Head of caudate nucleus (tissue), 42 donors: ENCODE measurements at places on chromosomes 4 and X.
A peak's percentile ranks its signal among the peaks of the same experiment; 100 is the strongest.

DNA sequence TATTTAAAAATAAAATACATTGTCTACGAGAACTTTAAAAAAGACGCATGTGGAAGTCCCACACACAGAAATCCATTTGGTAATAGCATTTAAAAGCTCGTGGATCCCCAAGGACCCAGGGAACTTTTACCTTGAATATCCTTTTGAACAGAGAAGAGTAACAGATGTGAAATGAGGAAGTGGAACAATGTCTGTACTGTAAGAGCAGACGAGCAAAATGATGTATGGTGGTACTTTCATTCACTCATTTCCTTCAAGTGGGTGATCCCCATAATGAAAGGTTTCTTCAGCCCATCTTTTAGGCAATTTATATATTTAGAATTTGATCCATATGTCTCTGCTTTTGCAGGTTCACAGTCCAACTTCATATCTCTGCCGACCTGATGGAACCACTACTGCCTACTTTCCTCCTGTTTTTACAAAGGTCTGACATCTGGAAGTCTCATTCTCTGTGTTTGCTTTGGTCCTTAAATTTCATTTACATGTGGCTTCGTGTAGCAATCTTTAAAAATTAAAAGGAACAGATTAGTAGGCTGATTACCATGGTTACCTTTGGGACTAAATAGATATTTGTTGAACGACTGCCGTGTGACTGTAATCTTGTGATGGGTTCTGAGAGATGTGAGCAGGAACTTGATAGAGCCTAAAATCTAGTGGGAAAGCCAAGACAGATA, 188.4 kb downstream of the PALLD start:
- no peak for DNase-seq

DNA sequence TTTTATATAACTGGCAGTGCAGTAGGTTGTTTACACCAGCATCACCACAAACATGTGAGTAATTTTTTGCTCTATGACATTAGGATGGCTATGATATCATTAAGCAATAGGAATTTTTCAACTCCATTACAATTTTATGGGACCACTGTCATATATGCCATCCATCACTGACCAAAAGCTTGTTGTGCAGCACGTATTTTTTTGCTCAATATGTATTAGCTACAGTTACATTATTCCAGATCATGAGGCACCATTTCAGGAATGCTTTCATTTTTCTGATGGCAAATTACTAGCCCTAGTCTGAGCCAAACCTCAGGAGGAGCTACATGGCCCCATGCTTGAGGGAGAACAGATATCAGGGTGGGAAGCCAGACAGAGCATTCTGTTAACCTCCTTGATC, 56.8 kb upstream of the DCLK2 start:
- no peak for DNase-seq

DNA sequence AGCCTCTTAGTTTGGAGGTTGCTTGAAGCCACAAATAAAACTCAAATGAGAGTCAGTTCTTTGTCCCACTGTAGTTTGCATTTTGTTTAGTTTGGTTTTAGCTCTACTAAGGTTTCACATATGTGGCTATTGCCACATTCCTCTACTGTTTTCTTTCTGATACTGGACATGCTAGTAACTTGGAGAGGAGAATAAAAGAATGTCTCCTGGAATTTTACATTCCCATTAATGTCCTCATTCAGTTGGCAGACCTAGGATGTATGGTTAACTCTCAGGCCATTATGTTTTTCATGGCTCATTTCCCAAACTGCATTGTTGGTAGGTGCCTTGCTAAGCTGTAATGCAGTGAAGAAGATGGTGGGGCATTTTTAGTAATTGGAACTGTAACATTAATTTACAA, 29.9 kb downstream of the UPRT start:
- DNase-seq: no peak

GRCh38 chr4:94304365-94304971, 38.2 kb downstream of the HPGDS start:
- peak; percentile 14 for DNase-seq

- DNase-seq: no peak
These were observed 520.4 kb downstream of the BCOR start for GRCh38 chrX:39577206-39577984.

DNA sequence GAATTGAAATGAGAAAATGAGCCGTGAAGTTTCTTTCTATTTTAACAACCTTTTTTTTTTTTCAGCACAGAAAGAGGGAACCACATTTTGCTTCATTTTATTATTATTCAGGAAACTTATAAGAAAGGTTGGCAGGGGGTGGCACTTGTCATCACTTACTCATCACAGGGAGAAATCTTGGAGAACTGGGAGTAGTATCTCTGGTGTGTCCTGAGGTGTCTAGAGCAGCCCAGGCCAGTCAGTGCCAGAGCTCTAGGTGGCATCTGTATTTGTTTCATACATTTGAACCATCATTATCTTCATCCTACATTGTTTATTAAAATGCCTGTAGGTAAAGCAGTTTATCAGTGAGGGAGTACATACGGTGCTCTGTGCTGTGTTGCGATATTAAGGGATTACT, 43.8 kb upstream of the ARHGAP24 start:
- DNase-seq: no peak

- DNase-seq: no peak
These were observed at the start of gene ARHGEF38 for GRCh38 chr4:105551965-105552746. Gene ARHGEF38 (plus strand): TSS chr4:105552620. CDS start chr4:105552766, 146 bp downstream.

DNA sequence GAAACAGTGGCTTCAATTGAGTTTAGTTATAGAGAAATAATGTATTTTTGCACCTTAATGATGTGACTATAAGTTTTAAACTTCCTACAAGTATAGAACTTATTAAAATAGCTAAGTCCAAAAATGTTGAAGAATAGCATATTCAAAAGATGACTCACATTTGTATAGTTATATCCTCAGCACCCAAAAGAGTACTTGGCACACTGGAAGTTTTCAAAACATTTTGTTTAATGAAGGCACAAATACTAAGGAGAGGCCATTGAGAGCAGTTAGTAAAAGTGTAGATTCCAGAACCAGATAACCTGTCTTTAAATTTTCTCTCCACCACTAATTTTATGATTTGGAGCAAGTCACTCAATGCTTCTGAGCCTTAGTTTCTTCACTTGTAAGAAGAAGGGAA, 226.9 kb upstream of the MID1 start:
- no peak for DNase-seq

- DNase-seq: no peak
These were observed 56.5 kb upstream of the ARX start for GRCh38 chrX:25072247-25072646.

DNA sequence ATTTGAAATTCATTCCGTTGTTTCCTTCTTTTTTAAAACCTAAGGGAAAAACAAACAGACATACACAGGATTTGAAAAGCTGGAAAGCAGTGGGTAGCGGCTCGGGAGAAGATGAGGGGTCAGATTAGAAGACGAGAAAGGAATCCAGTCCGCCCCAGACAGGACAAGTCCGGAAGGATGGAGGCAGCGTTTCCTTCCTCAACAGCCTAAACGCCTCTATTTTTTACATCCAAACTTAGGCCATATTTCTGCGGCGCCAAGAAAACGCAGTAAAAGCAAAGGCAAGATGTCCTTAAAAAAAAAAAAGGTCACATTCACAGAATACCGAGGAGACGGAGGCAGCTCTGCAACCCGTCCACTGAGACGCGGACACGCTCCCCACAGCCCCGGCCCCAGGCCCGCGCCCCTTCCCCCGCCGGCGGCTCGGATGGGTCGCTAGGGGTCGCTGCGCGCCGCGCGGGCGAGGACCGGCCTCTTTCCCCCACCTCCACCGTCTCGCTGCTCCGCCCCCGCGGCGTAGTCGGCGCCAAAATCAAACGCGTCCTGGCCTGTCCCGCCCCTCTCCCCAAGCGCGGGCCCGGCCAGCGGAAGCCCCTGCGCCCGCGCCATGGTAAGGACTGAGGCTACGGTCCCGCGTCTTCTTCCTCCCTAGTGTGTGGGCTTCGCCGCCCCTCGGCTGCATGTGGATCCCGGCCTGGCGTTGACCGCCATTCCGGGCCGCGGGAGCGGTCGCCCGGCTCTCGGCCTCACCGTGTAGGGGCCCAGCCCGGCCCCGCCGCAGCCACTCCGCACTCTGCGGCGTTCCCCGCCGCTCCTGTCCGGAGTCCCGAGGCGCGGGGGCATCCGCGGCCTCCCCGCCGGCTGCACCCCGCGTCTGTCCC, at the start of gene MND1:
TSS of gene MND1 (plus strand) at position 558 of the 881 bp plus-strand sequence. CDS start at position 608, 50 bp downstream.
- peak; percentile 84 for DNase-seq

DNA sequence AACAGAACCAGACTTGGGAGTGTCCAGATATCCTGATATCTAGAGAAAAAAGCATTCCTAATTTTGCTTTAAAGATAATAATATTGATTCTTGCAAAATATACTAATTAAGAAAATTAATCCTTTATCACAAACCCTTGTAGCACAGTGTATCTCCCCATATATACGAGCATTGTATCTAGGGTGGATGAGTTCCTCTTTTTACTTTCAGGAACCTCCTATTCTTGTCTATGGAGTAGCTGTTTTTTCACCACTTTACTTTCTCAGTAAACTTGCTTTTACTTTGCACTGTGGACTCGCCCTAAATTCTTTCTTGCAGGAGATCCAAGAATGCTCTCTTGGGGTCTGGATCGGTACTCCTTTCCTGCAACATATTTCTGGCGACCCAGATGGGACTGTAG, 103.9 kb downstream of the GLUD2 start:
- no peak for DNase-seq

GRCh38 chr4:105944540-105944939, 49.3 kb downstream of the NPNT start:
- no peak for DNase-seq
